ENCODE measurements at places on chromosomes 13 and 19. TPM values are rescaled to one million over a fixed set of nuclear protein-coding genes. Genes with fewer than 3 reads are reported as not detected.

- DNase-seq = no peak
These were observed 253.4 kb downstream of the TEX29 start for GRCh38 chr13:111573801-111574200.

- DNase-seq = peak; percentile 95
These were observed 173.9 kb downstream of the FLT1 start for GRCh38 chr13:28320884-28321574.

DNA sequence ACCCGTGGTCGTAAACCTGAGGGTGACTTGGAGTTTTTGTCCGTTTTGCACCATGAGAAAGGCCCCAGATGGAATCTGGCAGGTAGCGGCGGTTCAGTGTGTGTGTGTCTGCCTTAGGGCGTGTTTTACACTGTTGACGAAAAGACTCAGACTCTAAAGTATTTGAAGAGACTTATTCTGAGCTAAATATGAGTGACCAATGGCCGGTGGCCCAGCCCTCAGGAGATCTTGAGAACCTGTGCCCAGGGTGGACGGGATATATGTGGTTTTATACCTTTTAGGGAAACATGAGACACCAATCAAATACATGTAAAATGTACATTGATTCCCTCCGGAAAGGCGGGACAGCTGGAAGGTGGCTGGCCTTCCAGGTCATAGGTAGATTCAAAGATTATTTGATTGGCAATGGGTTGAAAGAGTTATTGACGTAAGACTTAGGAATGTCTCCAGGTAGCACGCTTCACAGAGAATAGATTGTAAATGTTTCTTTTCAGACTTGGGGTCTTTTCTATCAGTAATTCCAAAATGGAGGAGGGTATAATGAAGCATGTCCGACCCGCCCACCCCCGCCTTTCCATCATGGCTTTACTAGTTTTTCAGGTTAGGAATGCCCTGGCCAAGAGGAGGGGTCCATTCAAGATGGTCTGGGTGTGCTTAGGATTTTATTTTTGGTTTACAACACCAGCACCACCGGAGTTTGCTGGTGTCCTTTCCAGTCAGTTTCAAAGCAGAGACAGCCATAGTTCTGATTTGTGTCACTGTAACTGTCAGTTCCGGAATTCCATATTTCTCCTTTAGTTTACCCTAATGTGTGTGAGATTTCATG is 1.0 kb upstream of the ZNF529 start:
- DNase-seq = peak; percentile 42

DNA sequence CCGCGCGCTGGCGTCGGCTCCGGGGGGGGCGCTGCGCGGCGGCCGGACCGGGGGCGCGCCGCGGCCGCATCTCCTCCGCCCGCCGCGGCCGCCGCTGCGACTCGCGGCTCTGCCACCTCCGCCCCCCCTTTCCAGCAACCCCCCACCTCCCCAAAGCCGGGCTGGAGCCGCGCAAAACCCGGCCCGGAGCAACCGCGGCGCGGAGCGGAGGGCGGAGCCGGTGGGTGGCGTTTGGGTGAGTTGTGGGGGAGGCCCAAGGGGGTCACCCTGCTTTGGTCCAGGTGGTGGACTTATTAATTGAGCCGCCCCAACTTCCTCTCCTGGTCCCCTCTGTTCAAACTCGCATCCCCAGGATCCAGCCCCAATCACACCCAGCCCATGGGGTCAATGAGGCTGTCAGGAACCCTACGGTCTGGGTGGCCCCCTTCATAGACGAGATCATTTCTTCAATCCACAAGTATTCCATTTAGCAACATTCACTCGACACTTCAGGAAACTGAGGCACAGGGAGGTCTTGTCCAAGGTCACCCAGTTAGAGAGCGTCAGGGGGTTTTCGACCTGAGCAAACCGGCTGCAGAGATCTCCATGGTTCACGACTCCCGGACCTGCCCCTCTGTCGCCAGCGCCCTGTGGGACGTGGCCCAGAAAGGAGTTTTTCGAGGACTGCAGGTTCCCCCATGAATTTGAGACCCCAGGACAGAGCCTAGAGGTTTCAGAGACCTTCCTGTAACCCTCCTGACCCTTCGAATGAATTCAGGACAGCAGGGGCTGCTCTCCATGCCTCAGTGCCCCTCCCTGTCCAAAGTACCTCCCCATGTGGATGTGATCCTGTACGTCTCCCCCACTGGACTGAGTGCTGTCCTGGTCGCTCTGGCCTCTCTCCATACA is 22.4 kb upstream of the SEMA6B start:
- no peak for DNase-seq

GRCh38 chr13:110277357-110277975 is 29.5 kb downstream of the COL4A1 start:
- peak; percentile 57 for DNase-seq

ZNF626 gene
- total RNA-seq = 13.4 TPM

GRCh38 chr13:66543780-66544179 is 686.4 kb downstream of the PCDH9 start:
- no peak for DNase-seq

GRCh38 chr13:97387485-97387839 is 46.5 kb upstream of the RAP2A start:
- no peak for DNase-seq

GIPR gene
- total RNA-seq = 0.32 TPM

- no peak for DNase-seq
These were observed 6.0 kb downstream of the RNASEH2B start for GRCh38 chr13:50915565-50915964.

- DNase-seq = peak; percentile 44
These were observed 15.8 kb downstream of the NDUFB7 start for GRCh38 chr19:14555918-14556661.

DNA sequence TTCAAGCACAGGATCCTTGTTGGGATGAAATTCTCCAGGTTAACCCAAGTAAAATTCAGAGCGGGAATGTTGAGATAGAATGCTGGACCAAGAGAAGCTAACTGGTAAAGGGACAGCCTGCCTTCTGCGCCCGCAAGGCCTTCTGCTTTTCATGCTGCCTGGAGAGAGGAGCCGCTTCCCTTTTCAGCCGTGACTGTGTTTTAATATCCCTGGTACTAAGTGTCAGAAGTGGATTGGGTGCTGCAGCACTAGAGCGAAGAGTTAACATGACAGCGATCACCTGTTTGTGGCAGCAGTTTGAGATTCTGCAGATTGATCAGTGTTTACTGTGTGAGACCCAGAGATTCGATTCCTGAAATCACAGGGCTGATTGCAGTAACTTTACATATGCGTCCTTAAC is 197.4 kb upstream of the ZNF536 start:
- DNase-seq = no peak

DNA sequence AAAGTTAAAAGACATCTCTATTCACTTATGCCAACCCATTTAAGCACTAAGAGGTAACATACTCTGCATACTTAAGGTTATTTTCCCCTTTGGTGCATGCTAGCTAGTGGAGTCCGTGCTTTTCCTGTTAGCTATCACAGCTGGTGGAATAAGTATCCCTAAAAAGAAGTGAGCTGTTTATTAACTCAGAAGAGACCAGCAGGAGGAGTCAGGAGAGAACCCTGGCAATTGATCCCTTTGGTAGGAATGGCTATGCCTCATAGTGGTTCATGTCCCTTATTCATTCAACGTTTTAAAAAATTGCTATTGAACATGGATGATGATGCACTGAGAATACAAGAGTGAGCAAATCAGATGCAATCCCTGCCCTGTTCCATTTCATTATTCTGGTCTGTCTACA is 12.4 kb upstream of the NEK5 start:
- DNase-seq = peak; percentile 6

ZNF726 gene
- total RNA-seq = 4.5 TPM

RAB3A gene
- 0.97 TPM for total RNA-seq

PSG11 gene
- total RNA-seq = not detected

GRCh38 chr13:113951246-113951999 is 22.5 kb downstream of the C13orf46 start:
- peak; percentile 82 for DNase-seq

IL4I1 gene
- total RNA-seq = 0.64 TPM

DNA sequence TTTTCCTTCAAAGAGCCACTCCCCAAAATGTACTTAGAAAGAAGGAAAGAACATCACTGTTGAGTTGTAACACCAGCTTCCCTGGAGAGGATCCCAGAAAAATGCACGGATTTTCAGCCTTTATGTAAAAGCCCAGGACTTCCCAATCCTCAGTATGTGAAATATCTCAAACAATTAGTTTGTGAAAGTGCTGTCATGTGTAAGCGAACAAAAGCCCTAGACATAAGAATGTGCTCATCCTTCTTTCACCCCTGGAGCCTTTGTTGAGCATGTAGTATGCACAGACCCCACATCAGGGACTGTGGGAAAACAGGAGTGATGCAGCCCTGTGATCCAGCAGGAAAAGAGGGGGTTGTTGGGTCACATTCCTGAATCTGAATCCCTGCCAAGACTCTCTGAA is 441.4 kb upstream of the ZNF507 start:
- DNase-seq = no peak

All from fibroblast of villous mesenchyme (primary cell).